NCI-H1417 (cell line): ENCODE measurements at places on chromosomes 4 and X.

- DNase-seq: no peak
Observed at GRCh38 chr4:41792166-41792565, 43.6 kb upstream of the PHOX2B start.

GRCh38 chrX:48848847-48849246 is 13.4 kb upstream of the PCSK1N start:
- DNase-seq: no peak

DNA sequence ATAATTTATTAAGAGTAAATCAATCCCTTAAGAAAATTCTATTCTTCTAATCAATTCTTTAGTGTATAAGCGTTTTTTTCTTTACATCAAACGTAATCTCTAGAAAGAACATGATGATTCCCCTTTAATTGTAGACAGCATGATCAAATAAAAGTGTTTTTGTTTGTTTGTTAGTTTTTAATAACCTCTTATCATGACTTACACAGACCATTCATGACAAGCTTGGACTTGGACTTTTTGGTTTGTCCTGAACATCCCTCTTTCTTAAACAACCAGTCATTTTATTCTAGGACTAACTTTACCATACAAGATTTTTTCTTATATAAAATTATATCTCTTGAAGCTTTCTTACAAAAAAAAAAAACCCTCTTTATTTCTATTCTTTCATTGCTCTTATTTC is 344.6 kb upstream of the SPOCK3 start:
- DNase-seq: no peak

DNA sequence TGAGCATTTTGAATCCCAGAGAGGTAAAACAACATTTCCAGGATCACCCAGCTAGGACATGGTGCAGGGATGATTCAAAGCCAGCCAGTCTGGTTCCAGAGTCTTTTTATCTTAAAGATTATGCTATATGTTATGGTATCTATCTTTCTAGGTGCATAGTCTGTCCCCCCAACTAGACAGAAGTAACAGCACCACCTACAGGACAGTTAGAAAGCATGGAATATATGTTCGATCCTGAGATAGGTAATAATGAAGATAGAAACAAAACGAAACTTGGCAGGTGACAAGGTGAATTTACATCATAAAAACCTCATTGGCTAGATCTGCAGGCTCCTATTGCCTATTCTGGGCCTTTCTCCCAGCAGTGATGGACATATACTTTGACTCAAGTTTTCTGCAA is 723.2 kb downstream of the SMARCA1 start:
- DNase-seq: no peak

DNA sequence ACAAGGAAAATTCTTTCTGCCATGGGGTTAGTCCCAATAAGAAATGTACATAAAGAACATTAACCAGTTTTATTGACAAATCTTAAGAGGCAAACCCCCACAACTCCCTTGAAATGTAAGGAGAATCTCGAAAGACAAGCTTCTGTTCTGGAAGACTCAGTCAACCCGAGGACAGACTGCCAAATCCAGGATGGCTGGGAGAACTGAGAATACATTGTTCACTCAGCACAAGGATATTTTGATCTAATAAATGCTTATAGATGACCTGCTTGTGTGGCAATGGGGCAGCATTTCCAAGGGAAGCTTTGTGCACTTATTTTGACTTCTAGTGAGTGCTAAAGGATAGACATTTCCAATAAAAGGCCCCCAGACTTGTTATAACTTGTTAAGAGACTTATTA is 280.4 kb downstream of the DHX15 start:
- DNase-seq: no peak

DNA sequence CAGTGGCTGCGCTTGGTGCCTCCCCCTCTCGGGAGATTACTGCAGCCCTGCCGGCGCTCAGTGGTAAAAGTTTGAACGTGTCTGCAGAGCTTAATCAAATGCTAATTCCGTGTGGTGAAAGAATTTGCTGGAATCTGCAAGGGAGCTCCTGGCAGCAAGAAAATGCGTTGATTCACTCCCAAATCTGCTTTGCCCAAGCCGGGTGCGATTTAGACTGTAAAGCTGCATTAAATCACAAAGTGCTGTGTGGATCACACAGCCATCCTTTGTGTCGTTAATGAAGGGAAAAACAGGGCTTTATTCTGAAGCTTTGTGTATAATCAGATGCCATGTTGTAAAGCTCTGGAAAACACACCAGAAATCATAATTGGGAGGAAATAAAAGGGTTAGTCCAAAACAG is 444.1 kb downstream of the BCOR start:
- no peak for DNase-seq

DNA sequence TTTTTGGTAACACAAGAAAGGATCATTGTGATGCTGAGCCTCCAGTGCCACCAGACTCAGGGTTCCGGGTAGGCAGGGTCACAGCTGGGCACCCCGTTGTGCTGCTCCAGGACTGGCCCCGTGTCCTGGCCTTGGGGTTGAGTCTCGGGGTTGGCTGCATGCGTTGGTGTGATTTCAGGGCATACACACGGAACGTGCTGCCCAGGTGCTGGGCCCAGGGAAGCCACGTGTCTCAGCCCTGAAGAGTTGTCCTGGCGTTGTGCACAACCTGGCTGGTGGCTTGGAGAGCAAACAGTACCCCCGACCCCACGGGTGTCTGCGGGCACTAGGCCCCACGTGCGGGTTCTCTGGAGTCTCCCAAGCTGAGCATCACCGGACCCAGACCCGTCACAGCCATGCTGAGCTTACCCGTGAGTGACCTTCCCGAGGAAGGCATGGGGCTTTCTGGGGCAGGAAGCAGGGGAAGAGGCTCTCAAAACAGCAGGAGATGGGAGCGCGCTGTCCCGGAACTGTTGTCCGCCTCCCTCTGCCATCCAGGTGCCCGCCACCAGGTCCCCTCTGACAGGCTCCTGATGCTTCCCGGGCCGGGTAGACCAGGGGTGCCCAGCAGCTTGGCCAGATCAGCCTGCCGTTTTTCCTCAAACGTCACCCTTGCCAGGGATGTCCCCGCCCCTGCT is 66.1 kb upstream of the ENPP6 start:
- no peak for DNase-seq

DNA sequence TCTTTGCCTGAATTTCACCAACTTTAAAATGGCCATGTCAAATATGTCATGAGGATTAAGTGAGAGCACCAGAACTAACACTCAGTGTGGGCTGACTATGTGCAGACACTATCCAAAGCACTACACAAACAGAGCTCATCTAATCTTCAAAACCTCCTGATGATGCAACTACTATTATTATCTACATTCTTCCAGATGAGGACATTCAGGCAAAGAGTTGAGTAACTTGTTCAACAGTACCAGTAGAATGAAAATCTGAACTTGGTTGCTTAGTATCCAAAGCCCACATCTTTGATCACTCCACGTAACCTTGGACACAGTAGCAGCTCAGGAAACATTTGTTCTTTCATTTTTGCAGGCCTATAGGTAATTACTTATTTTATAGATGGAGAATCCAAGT is 90.1 kb downstream of the ATP8A1 start:
- DNase-seq: no peak

GRCh38 chrX:30981968-30982367 is 89.9 kb downstream of the FTHL17 start:
- no peak for DNase-seq

- no peak for DNase-seq
Observed at GRCh38 chr4:112185740-112186670, 40.8 kb downstream of the FAM241A start.

DNA sequence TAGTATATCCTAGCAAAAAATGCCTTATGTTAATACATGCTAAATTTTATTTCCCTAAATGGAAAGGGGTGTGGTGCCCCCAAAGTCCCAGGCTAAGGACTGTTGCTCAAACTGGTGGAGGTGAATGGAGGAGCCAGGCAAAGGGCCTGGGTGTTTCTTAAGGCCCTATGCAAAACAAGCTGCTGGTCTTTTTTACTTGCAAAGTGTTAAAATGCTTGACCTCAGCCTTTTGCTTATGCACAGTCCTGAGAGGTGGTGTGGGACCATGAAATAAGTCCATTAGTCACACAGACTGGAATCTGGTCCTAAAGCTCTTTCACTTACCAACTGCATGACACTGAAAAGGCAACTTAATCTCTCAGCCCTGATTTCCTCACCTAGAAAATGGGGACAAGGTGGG is 223.5 kb upstream of the MBNL3 start:
- no peak for DNase-seq

DNA sequence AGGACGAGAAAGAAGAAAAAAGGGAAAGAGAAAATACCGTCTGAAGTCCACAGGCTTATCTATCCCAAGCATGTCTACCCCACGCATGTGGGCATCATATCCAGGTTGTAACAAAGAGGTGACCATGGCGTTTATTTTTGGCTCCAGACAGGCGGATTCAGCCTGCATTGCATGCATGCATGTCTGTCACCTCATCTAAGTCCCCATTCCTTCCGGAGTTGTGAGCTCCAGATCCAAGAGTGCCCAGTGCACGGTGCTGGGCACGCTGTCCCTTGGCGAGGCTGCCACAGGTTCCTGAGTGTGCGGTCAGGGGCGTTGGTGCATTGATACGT is 905 bp upstream of the GALNTL6 start:
- no peak for DNase-seq

DNA sequence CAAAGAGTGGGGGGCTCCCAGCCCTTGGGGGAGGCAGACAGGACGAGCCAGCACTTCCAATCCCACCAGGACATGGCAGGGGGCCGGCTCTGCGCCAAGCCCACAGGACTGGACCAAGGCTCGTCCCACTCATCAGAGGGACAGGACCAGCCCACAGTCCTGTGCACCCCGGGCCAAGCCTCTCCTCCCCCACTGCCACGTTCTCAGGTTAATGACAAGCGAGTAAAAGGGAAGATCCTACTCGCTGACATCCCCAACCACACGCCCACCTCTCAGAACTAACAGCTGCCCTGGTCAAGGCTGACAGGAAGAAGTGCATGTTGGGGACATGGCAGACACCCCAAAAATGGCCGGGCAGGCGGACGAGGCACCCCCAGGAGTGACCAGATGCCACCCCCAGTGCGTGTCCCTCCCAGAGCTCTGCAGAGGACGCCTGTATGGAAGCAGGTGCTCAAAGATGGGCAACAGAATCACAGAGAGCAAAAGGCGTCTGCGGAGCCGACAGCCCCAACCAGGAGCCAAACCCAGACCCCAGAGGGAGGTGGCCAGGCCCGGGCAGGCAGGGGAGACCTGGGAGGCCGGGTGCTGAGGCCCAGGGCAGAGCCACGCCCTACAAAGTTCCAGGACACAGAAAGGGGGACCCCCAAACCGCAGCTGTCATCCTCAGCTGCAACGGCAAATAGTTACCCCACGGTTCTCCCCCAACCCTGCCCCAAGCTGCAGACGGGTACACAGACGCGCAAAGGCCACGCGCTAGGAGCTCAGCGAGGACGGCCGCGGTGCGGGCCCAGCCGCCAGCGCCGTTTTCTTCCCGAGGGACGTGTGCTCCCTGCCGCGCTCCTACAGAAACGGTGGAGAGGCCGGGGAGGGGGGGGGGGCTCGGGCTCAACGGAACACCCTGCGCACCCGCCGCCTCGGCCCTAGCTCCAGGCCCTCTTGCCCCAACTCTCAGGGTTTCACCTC is 1.7 kb downstream of the CTBP1 start:
- peak; percentile 57 for DNase-seq

- DNase-seq: no peak
Observed at GRCh38 chr4:97656044-97656720, 487.1 kb downstream of the STPG2 start.

- DNase-seq: no peak
Observed at GRCh38 chr4:125762537-125762936, 447.8 kb downstream of the FAT4 start.

DNA sequence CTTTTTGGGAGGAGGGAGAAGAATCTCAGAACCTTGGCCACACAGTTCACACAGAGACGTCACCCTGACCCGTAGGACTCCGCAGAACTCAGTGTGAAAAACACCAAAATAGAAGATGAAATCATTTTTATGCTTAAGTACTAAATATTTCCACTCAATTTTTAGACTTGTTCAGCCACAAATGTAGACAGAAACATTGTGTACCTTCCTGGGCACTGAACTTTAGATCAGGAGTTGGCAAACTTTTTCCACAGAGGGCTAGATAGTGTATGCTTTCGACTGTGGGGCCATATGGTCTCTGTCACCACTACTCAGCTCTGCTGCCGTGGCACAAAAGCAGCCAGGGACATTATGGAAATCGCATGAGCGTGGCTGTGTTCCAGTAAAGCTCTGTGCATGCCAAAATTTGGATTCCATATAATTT is 61.8 kb upstream of the STOX2 start:
- no peak for DNase-seq

DNA sequence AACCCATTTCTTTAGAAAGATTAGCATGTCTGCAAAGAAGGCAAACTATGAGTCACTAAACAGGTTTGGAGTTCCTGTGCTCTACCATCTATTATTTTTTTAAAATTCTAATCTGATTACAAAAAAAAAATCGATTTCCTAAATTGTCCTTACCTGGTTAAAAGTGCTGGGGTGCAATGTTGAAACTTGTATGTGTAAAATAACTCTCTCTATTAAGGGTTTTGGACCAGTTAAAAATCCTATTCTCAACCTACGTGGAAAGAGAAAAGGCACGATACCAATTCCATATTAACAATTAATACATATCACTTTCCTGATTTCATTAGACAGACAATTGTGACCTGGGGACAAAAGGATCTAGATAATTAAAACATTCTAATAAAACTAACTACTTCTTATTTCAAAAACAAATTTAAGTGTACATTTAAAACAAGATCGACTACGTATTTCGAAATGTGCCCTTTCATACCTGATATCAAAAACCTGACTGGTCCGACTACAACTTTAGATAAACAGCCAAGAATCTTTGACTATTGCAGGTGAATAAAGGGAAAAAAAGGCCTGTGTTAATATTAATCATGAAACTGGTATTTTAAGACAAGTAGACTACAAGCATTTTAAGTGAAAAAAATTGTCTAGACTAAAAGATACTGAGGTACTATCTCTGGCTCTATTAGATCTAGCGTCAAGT is 21.2 kb downstream of the AADAT start:
- no peak for DNase-seq

- DNase-seq: no peak
Observed at GRCh38 chrX:136639506-136640176, 8.3 kb upstream of the CD40LG start.

DNA sequence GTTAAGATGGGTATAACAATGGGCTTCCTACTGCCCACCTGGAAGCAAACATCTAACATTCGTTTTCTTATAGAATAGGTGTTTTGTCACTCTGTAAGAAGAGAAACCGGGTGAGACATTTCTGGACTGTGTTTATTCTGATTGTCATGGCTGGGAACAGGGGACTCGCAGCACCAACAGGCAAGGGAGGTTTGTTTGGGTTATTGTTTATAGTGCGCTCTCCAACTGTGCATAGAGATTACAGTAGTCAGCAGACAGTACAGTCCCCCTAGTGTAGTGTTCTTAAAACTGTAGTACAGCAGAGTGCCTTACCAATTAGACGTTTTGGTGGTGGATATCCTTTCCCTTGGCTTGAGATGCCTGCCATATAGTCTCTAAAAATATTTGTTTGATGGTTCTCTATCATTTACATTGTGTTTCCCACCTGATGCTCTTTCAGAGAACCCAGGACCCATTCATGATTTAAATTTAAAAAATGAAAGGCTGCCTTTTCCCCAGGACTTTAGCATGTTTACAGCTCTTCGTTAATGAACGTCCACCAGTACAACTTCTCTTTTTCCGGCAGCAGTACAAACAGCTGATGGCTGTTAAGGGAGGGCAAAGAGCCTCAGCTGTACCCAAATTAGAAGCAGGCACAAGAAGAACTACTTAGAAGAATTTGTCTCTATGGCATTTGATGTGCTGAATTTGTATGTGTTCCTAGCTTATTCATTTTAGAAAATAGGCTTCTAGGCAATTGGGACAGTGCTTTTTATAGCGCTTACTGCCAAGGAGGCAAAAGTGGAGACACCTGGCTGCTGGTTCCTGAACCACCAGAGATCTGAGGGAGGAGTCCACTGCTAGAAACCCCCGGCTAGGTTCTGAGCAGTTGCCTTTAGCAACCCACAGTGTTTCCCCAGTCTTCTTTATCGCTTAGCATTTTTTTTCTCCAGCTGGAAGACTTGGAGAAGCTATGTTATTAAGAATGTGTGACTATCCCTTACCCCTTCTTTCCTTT is 1.0 kb upstream of the RNF150 start:
- DNase-seq: peak; percentile 45
